ENCODE measurements at places on chromosomes 1 and 21.

DNA sequence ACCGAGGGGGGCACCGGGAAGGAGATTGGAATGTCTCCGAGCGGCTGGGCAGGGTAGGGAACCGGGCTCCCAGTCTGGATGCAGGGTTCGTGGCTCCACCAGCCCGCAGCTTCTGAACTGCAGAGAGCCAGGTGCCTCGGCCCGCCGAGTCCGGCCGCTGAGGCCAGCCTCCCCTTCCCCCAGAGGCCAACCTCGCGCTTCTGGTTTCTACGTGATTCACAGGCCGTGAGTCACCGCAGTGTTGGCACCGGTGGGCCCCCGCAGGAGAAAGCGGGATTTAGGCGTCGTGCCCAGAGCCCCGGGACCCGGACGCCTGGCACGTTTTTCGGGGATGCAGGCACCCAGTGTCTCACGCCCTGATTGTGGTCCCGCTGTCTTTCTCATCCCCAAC lies 458 bp downstream of the CRABP2 start:
- H3K36me3 ChIP-seq, result no peaks in the 10 kb centered on the region
- no peak for DNase-seq
- H3K27me3 ChIP-seq, result peaks cover 84% of the 10 kb centered on the region
- no peak overlapping the region for H3K27ac ChIP-seq

GRCh38 chr1:241311056-241311746 lies 45.8 kb downstream of the RGS7 start:
- no peaks in the 10 kb centered on the region for H3K4me1 ChIP-seq
- no peak overlapping the region for H3K27ac ChIP-seq
- H3K27me3 ChIP-seq, result no peaks in the 10 kb centered on the region
- no peak for DNase-seq
- no peaks in the 10 kb centered on the region for H3K36me3 ChIP-seq

DNA sequence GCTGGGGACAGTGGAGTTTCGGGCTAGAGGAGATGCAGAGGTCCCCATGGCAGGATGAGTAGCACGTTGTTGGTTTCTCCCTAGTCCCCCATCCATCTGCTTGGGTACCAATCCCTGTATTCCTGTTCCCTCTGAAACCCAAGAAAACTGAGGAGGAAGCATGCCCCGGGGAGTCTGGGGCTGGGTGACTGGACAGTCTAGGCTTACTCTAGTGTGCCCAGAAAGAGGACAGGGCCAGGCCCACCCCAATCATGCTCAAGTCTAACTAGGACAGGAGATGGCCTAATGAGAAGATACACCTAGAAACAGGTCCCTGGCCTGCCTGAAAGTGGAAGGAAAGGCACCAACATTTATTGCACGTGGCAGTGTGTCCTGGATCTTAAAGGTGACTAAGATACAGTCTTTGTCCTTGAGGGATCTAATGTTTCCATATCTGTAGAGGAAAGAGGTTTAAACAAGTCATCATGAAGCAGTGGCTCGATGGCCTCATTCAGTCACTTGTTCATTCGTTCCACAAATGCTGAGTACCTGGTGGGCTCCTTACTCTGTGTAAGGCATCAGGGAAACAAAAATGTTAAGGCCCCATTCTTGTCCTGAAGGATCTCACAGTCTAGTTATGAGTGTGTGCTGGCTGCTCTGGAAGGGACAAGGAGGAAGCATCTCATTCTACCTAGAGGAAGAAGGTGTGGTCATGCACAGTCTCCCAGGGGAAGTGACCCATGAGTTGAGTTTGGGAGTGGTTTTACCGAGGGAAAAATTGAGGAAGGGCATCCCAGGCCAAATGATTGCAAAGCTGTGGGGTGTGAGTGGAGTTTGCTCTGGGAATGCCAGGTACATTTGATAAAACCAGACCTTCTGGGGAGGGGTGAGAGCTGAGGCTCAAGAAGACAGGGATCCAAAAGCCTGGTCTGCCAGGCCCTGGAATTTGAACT lies 10.0 kb downstream of the CDK18 start:
- no peaks in the 10 kb centered on the region for H3K36me3 ChIP-seq
- DNase-seq, result no peak
- peaks cover 10% of the 10 kb centered on the region for H3K27me3 ChIP-seq
- no peak overlapping the region for H3K4me3 ChIP-seq

GRCh38 chr1:16441282-16441665 lies 750 bp downstream of the NECAP2 start:
- H3K27ac ChIP-seq, result peak overlapping the region; percentile 89
- peaks cover 32% of the 10 kb centered on the region for H3K36me3 ChIP-seq
- H3K27me3 ChIP-seq, result peaks cover 13% of the 10 kb centered on the region
- peak overlapping the region; percentile 87 for H3K4me3 ChIP-seq
- no peak for DNase-seq
- peaks cover 45% of the 10 kb centered on the region for H3K4me1 ChIP-seq

DNA sequence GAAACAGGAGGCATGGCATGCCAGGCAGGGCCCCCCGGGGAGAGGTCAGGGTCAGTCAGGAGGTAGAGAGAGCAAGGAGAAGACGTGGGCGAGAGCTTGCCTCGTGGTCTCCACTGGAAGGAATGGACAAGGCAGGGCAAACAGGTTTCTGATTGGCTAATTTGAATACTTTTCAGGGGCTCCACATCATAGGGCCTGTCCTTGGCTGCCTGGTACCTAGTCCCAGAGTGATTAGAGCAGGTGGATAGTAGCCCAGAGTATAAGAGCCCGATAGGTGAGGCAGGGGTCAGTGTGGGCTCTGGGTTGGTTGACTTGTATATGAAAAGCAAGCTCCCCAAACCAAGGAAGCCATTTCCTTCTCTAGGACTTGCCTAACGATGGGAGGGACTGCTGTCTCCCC lies 178.6 kb downstream of the ZP4 start:
- H3K36me3 ChIP-seq, result no peaks in the 10 kb centered on the region
- no peak overlapping the region for H3K4me3 ChIP-seq
- no peaks in the 10 kb centered on the region for H3K4me1 ChIP-seq
- H3K27me3 ChIP-seq, result no peaks in the 10 kb centered on the region
- no peak for DNase-seq
- H3K27ac ChIP-seq, result no peak overlapping the region

- peaks cover 4% of the 10 kb centered on the region for H3K4me1 ChIP-seq
- H3K27ac ChIP-seq, result no peak overlapping the region
- no peaks in the 10 kb centered on the region for H3K27me3 ChIP-seq
- DNase-seq, result no peak
- peaks cover 47% of the 10 kb centered on the region for H3K36me3 ChIP-seq
Measured at GRCh38 chr21:37509802-37510393, 143.3 kb downstream of the DYRK1A start.

- no peaks in the 10 kb centered on the region for H3K27me3 ChIP-seq
- no peaks in the 10 kb centered on the region for H3K4me1 ChIP-seq
- no peak overlapping the region for H3K27ac ChIP-seq
- DNase-seq, result no peak
- no peaks in the 10 kb centered on the region for H3K36me3 ChIP-seq
- no peak overlapping the region for H3K4me3 ChIP-seq
Measured at GRCh38 chr1:161378014-161378413, 10.3 kb upstream of the CFAP126 start.

GRCh38 chr1:7476861-7477547 lies 294.1 kb upstream of the VAMP3 start:
- H3K27ac ChIP-seq, result no peak overlapping the region
- no peaks in the 10 kb centered on the region for H3K27me3 ChIP-seq
- DNase-seq, result no peak

Measured in activated naive CD4-positive, alpha-beta T cell treated with anti-CD3 and anti-CD28 coated beads, Interleukin-2, amount 10 ng/mL, durations not matched to agents 7 days and 5 days (primary cell).